ENCODE measurements at places on chromosomes 4 and X.

DNA sequence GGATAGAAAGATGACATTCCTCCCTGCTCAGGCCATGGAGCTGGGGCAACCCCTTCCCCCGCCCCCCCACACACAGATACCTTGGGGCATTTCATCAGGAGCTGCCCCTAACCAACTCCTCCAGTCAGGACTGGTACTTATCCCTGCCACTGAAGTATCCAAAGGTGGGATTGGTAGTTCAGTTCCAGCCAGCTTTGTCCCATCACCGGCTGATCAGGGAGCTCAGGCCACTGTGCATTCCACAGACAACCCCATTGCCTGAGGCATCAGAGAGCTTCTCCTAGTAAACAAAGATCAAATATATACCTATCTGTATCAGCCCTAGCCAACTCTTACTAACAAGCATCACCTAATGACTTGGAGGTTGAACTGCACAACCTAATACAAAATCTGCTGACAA, 218.2 kb upstream of the FMR1 start:
- DNase-seq = no peak

GRCh38 chrX:76253432-76253831, 80.6 kb downstream of the PBDC1 start:
- peak; percentile 1 for DNase-seq

DNA sequence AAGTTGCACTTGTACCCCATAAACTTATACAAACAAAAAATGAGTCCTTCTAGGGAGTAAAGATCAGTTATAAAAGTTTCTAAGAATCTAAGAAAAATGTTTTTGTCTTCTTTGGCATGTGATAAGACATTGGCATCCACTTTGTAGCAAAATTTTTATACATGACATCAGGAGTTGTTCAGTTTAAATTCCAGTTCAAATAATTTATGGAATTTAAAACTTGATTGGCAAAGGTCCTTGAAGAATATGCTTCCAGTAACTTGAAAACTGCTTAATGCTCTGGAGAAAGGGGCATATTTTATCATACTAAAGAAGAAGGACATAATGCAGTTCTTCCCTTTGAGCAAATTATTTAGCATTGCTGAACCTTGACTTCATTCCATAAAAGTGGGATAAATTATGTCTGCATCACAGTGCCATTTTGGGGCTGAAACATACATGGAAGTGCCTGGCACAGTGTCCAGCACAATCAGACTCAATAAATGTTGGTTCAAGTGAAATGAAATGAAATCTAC, 163.3 kb upstream of the IL15 start:
- no peak for DNase-seq

GRCh38 chr4:3512279-3512678, 19.9 kb downstream of the LRPAP1 start:
- DNase-seq = no peak

DNA sequence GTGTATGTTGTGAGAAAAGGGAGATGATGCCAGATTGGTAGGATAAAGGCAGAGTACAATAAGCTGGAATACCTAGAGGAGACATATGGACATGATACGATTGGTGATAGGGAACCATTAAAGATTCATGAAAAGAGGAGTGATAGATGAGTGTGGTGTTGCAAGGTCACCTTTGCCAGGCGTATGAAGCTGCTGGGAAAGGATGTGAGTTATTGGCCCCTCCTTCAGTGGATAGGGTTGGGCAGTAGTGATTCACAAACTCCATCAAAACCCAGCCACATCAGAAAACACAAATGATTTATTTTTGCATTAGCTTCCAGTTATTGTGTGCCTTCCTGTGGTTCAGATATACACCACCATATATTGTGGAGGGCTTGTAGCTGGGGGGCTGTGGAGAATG, 34.3 kb downstream of the TMEM164 start:
- no peak for DNase-seq

- DNase-seq = peak; percentile 81
These were observed 364.1 kb downstream of the FSTL5 start for GRCh38 chr4:161799710-161800109.

DNA sequence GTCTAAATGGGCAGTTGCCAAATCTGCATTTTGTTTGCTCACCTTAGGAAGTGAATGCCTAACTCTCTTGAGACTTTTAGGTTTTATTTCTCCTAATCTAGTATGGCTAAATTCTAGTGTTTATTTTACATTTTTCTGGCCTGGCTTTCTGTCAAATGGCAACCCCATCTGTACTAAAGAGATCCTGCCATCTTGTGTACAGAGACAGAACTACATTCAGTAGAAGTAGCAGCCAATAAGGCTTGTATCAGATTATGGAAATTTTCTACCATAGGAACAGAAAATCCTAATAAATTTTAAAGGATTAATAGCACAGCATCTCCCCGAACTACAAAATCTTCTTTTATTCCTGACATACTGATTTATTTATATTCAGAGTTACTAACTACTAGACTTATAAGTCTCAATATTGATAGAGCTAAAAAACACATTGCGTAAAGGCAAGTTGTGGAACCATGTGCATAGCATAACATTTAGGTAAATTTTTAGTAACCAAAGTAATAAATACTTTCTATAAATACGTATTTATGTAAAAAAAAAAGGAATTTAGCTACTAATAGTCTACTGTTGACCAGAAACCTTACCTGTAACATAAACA, 45.5 kb downstream of the TMEM144 start:
- no peak for DNase-seq

GRCh38 chr4:124060261-124060918, 652.1 kb downstream of the ANKRD50 start:
- no peak for DNase-seq
